ENCODE measurements at places on chromosomes 11 and 22. TPM values are rescaled to one million over a fixed set of nuclear protein-coding genes. Genes with fewer than 3 reads are reported as not detected.
A peak's percentile ranks its signal among the peaks of the same experiment; 100 is the strongest.

MYEOV gene
- polyA plus RNA-seq, result 0.65 TPM

OPCML gene
- polyA plus RNA-seq, result 1.1 TPM

FGF19 gene
- polyA plus RNA-seq, result 0.58 TPM

STK33 gene
- polyA plus RNA-seq, result 3.0 TPM

OR5AS1 gene
- polyA plus RNA-seq, result not detected

TSSK2 gene
- 0.56 TPM for polyA plus RNA-seq

GRCh38 chr11:8331767-8332166 lies 68.1 kb upstream of the LMO1 start:
- no peak for DNase-seq

DNA sequence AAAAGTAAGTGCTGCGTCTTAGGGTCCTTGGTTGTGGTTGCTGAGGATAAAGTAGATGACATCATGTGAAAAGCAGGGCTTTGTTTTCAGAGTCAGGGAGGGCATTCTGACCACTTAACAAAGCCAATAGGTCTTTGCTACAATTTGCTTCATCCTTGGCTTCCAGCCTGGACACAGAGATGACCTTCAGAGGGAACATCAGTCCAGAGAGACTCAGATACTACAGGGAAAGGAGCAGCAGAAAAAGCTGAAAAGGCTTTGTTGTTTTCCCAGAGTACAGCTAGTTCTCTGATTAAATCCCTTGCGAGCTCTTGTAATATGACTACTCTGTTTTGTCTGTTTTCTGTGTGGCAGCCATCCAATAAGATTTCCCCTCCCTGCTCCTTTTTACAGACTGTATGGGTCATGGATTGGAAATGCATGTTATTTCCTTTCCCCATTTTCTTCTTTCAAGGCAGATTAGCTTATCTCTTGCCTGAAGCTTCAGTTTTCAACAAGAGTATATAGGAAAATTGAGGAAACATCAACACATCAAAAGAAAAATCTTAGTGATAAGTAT lies 31.9 kb downstream of the ATG13 start:
- peak; percentile 43 for DNase-seq

- DNase-seq, result no peak
These were observed 29.5 kb upstream of the MYEOV start for GRCh38 chr11:69264486-69264885.

GRCh38 chr22:47022475-47022874 lies 260.0 kb downstream of the TBC1D22A start:
- no peak for DNase-seq

DNA sequence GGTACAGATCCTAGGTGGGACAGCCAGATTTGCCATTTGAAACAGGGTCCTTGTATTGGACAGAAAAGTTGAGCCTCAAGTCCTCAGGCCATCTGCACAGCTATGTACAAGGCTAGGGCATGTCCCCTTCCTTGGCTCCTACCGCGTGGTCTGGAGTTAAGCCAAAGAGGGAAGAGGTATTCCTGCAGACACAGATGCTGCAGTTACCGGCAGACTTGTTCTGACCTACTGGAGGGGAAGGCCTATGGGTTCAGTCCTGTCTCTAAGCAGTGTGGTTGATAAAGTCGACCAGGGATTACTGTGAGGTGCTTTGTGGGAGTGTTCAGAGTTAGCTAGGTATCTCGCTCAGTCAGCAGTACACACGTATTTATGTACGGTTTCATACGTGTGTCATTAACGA lies 180.6 kb downstream of the ADAMTS15 start:
- DNase-seq, result no peak

DNA sequence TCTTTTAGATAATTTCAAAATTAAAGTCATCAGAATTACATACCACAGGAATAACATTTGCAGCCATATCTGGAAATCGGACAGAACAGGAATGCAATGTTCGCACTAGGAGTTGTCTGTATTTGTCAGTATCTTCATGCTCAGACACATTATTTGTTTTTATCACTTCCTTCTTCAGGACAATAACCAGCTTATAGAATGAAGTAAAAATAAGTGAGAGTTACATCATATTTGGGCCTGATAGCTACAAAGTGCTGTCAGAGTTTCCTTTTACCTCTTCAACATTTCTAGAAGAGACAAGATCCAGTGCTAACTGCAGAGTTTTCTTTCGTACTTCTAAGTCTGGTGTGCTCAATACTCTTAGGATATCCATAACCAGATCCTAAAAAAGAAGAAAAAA lies 18.9 kb downstream of the COPB1 start:
- DNase-seq, result no peak

DNA sequence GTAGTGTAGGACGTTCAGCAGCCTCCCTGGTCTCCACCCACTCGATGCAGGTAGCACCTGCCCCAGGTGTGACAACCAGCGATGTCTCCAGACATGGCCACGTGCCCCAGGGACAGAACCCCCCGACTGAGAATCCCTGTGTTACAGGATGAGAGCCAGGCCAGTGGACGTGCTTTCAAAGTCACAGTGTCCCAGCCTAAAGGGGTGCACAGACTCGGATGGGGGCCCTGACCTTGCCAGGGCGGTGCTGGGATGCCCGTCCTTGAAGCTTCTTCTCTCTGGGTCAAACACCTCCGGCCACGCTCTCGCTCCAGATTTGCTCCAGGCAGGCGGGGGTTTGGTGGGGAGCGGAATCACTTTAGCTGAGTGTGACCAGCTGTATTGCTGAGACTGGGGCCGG lies 23.3 kb upstream of the GAL start:
- DNase-seq, result no peak

DNA sequence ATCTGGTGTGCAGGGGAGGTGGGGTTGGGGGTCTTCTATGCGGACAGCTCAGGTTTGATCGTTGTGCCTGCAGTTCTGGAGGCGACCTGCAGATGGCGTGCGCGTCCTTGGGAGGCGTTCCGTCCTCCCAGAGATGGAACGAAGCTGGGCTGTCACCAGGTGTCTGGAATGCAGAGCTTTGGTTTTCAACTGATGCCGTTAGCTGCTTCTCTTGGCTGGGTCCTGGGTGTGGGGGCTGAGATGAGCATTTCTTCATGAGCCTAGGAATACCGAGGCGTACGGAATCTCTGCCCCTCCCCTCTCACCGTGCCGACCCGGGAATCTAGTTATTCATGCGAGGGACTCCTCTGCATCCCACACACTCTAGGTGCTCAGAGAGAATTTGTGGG lies 98.6 kb downstream of the CEP164 start:
- DNase-seq, result peak; percentile 57

DNA sequence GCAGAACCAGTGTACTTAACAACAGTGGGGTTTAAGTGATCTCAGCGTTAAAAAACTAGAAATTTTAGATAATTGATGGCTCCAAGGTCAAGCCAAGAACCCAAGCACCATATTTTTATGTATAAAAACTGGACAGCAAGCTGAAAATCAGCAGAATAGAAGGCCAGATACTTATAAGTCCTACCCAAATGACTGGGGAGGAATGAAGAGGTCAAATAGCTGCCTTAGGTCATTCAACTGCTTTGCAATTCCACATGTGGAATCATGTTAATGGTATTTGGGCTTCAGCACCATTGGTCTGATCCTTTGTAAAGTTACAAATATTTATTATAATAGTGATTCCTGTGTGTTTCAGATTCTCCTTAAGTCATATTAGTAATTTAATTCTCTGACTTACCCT lies 108.4 kb downstream of the FAT3 start:
- DNase-seq, result no peak

DNA sequence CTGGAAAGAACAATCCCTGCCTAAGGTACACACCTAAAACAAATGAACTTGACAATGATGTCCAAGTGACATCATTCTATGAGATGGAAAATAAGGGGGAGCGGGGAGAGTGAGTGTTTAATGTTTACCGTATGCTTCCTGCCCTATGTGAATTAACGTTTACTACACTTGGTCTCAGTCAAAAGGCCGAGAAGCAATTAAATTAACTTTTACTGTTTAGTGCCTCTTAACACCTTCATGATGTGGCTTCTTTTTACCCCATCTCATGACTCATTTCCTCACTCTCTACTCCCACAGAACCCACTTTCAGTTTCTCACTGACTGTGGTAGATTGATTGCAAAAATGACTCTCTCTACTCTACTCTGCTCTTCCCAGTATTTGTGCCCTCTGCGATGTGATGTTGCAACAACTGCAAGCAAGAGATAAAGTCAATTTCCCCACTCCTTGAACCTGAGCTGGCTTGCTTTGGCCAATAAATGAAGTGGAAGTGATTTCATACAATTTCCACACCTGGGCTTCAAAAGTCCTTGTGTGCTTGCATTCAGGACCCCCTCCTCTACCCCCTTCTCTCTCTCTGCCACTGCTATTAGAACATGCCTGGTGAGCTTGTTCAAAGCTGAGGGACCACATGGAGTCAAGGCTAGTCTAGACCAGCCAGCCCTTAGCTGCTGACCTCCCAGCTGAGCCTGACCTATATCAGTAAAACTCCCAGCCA lies 11.6 kb upstream of the ALKBH3 start:
- DNase-seq, result peak; percentile 9

DNA sequence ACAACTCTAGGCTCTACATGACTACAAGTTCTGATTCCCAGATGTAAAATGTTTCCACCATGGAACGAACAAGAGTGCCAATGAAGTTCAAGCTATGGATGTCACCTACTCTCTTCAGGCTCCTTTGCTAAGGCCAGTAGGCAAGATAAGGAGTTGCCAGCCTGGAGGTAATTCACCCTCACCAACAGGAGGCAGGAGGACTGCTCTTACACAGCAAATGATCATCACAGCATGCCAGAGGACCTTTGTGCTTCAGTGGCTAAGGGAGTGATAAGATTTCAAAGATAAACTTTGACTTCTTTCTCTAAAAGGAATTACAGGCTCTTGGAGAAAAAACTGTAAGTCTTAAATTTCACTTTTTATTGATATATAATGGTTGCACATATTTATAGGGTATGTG lies 54.1 kb upstream of the SLC36A4 start:
- no peak for DNase-seq

DNA sequence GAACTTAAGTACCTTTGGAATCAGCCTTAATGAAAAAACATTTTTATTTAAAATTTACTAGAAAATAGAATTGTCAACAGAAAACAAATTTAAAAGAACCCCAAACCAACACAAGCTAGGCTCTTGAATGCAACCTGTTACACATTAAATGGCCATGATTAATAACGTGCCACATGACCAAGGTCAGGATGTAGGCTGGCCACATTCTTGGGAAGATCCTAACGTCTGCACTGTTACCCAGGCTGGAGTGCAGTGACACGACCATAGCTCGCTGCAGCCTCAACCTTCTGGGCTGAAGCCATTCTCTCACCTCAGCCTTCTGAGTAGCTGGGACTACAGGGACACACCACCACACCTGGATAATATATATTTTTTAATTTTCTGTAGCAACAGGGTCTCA lies 126.4 kb upstream of the APOA1 start:
- DNase-seq, result no peak

DNA sequence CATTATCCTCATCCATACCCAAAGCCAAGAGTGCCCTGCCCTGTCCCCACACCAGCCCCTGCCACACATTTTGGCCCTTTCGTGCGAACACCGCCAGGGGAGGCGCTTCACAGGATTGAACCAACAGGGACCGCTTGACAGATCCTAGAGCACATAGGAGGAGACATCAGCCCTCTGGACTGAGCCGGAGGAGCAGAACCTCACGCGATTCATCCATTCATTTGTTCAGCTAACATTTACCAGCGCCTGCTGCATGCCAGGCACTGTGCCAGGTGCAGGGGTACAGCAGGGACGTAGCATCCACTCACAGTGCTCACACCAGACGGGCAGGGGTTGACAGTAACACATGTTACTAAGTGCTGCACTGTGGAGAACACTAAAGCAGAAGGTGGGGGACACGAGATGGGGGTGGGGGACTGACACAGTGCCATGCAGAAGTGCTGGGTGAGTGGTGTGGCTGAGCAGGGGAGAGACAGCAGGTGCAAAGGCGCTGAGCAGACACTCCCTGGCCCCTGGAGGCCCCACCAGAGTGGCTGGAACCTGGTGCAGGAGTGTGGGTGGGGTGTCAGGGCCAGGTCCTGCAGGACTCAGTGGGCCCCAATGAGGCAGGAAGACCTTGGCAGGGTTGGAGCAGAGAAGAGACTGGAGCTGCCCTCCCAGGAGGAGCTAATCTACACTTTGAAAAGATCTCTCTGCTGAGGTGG lies 3.4 kb downstream of the GNAZ start:
- no peak for DNase-seq

GRCh38 chr11:15072551-15073143 lies 746 bp upstream of the CALCB start:
- no peak for DNase-seq

DNA sequence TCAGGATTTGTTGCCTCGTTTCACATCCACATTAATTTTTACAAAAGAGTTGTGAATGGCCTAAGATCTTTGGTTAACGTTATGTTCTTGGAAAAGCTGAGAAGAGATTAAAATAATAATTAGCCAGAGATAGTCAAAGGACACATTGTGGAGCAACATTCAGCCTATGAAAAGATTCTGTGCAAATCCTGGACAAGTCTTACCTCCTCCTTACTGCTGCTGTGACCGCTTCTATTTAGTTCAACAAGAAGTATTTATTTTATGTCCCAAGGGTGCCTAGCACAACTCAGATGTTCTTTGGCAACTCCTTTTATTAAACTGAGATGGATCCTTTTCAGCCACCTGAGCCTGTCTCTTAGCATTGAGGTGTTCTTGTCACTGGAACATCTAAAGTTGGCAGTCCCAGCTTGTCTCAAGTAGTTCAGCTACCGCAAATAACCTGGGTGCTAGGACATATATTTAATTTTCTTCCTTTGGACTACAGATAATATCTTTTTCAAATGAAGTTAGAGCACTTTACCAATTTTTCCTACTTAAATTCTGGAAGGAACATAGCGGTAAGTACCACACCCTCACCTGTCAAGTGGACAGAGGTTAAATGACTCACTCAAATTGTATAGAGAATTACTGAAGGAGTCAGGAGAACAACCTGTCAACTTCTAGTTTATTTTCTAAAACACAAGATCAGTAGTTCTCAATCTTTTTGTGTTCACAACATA lies 80.5 kb upstream of the CHRM4 start:
- no peak for DNase-seq

DNA sequence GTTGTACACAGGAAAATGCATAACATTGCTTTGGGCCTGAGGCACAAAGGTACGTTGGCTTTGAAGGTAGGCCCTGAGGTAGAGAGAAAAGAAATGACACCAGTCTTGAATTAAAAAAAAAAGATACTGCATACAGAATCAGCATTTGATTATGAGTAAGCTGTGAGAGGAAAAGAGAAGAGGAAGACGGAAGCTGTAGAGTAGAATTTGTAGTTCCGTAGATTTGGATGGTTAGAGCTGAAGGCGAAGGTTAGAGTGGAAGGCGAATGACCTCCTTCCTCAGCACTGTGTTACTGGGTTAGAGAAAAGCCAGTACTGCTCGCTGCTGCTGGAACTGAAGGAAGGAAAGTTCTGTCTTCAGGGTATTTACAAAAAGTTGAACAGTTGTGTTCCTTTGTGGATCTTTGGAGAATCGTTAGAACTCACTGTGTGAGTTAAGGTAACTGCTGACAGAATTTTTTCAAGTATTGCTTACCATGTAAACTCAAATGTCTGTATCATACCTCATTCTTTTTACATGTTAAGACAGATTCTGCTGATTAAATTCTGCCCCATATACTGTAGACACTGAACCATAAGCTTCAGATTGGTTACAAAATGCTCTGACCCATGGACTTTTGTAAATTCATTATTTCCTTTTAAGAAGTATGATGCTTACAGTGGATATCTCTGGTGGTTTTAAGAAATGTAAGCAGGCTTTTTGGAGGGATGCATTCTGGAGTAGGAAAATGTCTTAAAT lies 50.2 kb downstream of the MCAM start:
- no peak for DNase-seq

All from hindlimb muscle (tissue), 1 donor.